ENCODE measurements at places on chromosomes 6 and 20.
A peak's percentile ranks its signal among the peaks of the same experiment; 100 is the strongest.

GRCh38 chr6:158043008-158043407 is 61.3 kb downstream of the SYNJ2 start:
- no peak for DNase-seq

DNA sequence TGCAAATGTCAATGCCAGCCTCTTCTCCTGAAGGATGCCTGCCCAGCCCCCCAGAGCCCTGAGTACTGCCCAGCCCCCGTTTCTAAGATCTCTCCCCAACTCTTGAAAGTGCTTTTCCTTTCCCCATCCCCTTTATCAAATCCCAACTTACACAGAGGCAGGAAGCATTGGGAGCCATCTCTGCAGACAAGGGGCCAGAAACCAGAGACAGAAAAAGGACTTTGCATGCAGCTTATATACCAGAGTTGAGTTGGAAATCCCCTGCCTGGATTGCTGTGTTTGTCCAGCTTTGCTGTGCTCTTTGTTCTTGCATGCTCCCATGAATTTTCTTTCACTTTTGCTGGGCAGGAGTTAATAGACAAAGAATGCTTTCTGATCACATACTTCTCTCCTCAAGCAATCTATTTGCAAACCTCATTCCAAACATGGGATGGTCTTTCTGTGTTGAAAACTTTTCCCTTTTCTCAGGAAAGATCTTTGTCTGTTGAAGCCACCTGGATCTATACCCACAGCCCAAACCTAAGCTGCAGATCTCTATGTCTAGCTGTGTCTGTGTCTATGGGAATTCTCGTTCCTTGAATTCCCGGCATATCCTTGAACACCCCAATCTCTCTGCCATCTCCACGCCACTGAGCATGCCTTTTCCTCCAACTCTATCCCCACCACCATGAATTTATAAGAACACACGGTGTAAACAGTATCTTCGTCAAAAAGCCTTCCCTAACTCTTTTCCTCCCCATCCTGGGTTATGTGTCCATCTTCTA is at the start of gene UBD:
Gene UBD (minus strand): TSS at position 209 of the 764 bp plus-strand sequence. CDS start 31 bp downstream, at position 178.
- DNase-seq: no peak

DNA sequence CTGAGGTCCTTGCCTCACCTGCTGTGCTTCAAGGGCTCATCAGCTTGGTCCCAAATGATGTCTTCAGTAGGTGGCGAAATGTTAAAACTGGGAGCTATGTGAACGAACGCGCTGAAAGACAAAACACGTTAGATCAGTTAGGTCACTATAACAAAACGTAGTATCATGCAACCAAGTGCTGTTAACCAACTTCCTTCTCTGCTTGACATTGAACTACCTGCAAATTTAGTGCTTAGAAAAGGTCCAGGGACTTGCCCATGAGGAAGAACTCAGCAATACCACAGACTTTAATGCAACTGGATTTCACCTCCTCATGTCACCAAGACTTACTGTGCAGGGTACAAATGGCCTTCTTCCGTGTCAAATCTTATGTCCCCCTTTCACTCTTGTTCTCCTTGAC is 24.8 kb downstream of the BACH2 start:
- no peak for DNase-seq

DNA sequence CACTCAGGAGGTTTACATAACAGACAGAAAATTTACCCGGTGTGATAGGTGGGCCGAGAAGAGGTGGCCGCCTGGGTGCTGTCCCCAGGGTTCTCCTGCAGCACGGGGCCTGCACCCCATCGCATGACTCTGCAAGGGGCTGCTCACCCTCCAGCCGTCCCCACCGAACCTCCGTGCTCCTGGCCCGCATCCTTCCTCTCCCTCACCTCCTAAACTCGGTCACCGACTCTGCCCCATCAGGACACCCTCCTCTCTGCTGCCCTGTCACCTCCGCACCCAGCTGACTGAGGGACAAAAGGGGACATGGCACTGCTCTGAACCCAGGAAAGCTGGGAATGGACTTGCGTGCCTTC is 147.6 kb downstream of the SYNDIG1 start:
- no peak for DNase-seq

DNA sequence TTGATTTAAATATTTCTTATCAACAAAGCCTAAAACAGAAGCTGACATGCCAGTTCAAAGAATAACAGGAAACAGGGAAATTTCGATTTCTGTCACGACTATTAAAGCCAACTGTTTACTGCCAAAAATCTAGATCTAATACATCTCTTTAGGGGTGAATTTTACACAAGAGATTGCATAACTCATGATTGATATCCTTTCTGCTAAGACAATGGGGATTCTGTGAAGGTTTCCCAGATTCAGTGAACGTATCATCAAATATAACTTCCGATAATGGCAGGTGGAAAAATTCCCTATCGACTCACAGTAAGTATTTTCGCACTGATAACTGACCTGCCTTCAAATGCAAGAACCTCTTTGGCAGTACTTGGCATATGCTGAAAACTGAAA is 42.9 kb downstream of the NHSL1 start:
- no peak for DNase-seq

- no peak for DNase-seq
These were observed 387.7 kb upstream of the SASH1 start for GRCh38 chr6:147954938-147955337.

DNA sequence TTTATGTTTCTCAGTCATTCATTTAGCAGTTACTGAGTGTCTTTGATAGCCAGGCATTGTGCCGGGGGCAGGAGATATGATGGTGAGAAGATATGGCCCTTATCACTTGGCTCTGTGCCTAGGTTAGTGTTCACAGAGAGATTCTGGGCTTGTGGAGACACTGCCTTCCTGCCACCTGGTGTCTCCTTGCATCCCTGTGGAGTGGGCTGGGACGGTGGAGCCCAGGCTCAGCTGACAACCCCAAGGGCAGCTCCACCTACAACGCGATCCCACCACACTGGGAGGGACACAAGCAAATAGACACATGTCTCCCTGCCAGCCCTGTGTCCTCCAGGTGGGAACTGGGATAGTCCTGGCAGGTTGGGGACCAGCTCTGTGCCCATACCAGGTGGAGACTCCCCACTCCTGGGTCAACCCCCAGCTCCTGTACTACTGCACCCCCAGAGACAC is 30.3 kb upstream of the VEGFA start:
- DNase-seq: no peak

DNA sequence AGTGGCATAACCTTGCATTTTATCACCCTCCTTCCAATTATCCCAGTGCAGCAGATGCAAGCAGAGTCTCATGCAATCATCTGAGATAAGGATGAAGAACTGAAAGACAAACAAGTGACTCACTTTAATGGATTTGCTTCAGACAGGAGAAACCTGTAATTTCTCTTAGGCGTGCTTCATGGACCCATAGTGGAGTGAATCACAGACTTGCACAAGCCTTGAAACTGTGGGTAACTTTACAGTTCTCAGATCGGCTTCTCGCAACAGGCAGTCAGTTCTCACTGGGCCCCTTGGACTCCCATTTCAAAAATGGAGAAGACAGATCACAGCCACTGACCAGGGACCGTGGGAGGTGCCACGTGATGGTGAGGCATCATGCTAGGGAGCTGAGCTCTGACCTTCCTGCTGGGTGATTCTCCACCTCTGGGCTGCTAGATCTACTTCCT is at the start of gene ADGRF4:
Gene ADGRF4 (plus strand): TSS at position 239 of the 446 bp plus-strand sequence. CDS start 8,666 bp downstream, outside the sequence.
- DNase-seq: peak; percentile 3

- DNase-seq: no peak
These were observed at the start of gene ARMC12 for GRCh38 chr6:35736982-35737412. Gene ARMC12 (plus strand): TSS chr6:35737032. CDS start chr6:35737109, 77 bp downstream.

DNA sequence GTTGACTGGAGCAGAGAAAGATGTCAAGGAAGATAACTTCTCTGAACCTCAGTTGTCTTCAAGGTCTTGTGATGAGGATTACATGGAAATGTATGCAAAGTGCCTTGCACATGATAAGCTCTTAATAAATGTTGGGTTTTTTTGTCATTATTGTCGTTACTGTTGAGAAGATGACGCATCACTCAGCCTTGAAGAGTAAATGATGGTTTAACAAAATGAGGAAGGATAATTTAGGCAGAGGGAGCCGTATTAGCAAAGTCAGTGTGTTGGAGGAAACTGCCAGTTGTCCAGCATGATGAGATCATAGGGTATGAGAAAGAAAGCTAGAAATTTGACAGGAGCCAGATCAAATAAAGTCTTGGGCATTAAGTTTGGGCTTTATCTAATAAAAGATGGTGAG is 8.8 kb upstream of the SUPT3H start:
- DNase-seq: no peak

DNA sequence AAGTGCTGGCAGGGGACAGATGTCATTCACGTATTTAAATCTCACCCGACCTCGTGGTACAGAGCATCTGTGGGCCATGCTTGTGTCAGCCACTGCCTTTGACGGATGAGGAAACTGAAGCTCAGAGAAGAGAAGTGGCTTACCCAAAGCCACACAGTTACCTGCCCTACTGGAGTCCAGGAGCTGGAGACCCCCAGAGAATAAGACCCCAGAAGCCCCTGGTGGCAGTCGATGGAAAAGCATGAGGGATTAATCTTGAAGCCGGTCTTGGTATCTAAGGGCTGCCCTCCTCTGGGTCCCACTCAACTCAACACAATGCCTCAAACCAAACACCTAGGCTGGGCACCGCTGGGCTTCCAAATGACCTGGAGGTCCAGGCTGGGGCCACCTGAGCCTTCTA is 83.1 kb downstream of the GRM4 start:
- no peak for DNase-seq

GRCh38 chr20:21278829-21279228 is 24.3 kb upstream of the XRN2 start:
- no peak for DNase-seq

DNA sequence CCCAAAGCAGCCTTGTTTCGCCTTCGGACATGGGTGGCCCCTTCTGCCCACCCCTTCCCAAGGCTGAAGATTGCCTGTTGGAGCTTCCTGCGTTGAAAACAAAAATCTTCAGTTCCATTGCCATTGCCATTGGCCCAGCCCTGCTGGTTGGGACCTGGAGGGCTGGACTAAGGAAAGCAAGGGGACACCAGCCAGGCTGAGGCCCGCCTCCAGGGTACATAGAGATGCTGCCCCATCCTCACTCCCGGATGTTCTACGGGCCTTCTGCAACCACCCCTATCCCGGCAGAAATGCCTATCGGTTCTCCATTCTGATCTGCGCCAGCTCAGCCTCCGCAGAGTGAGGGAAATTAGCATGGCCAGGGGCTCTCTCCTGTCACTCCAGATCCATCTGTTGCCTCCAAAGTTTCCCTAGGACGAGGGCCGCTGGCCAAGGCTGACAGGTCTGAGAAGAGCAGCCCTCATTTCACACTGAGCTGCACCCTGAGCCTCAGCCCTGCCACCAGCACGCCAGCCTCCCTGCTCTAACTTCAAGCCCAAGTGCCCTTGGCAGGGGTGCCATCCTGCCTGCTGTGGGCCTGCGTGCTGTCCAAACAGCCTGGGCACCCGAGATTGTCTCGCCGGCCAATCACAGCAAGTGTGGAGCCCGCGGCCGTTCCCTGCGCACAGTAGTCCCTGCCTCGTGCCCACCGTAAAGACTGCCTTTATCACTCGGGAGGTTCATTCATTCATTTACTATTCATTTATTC is 13.4 kb upstream of the STX16 start:
- DNase-seq: no peak

- DNase-seq: no peak
These were observed 828 bp upstream of the SULF2 start for GRCh38 chr20:47785854-47786764.

DNA sequence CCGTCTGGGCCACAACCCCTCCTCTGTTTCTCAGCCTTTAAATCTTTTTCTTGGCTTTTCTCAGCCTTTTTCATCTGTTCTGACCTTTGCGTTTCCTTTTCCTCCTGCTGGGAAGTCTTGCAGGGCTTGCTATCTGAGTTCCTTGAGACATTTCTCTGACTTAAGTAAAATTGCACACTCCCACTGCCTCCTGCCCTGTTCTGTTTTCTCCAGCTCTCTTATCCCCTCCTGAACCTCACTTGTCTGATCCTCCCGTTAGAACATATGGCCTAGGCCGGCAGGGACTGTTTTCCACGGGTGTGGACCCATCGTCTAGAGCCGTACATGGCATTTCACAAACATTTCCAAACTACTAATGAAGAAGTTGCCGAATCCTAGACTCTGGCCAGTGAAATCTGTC is 63.0 kb downstream of the ARID1B start:
- no peak for DNase-seq

DNA sequence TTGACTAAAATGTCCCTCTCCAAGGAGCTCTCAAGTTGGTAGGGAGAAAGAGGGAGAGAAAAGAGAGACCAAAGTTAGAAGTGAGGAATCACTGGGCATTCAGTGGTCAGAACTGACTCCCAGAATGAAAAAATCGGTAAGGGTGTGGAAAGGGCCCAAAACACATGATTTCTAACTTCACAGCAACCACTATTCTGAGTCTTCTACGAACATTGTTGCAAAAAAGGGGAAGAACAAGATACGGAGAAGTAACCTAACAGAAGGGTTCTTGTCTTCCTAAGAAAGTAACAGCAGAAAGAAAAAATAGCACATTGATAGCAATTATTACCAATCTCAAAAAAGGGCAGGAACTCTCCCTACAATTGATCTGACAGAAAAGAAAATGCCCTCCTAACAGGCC is 65.6 kb downstream of the ATP9A start:
- DNase-seq: no peak

GRCh38 chr6:134261766-134262165 is 56.1 kb downstream of the SGK1 start:
- no peak for DNase-seq

DNA sequence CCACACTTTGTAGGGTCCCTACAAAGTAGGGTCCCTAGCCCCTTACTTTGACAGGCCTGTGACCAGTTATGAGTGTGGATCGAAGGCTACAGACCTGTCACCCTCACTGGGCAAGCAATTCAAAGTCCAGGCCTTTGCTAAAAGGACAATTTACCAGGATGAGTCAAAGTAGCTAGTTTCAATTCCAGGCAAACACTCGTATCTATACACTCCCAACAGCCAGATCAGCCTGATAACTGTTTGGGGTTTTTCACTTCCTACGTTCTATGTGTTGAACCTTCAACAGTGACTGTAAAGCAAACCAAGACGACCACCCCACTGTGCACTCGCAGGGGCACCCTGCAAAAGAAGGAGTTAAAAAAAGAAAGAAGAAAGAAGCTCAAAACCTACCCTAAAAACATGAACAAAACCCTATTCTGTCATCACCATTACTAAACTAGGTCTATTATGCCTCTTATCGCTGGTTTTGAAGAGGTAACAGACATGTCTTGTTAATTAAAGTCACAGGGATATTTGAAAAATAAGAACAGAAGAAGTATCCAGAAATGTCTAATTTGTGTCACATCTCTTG is 3.2 kb downstream of the GFOD1 start:
- DNase-seq: no peak

GRCh38 chr6:158536084-158536890 is 23.6 kb upstream of the TMEM181 start:
- no peak for DNase-seq

GRCh38 chr20:58553841-58554240 is 38.6 kb upstream of the APCDD1L start:
- DNase-seq: no peak

Measured in NK-92 treated with Interleukin-12 subunit alpha and Interleukin-12 subunit beta, amount 100 ng/mL, for 24 hours (cell line).